DMS79 (cell line): ENCODE measurements at places on chromosomes 2 and 18.
A peak's percentile ranks its signal among the peaks of the same experiment; 100 is the strongest.

GRCh38 chr2:165281387-165281786 lies 42.2 kb downstream of the SCN2A start:
- no peak for DNase-seq

DNA sequence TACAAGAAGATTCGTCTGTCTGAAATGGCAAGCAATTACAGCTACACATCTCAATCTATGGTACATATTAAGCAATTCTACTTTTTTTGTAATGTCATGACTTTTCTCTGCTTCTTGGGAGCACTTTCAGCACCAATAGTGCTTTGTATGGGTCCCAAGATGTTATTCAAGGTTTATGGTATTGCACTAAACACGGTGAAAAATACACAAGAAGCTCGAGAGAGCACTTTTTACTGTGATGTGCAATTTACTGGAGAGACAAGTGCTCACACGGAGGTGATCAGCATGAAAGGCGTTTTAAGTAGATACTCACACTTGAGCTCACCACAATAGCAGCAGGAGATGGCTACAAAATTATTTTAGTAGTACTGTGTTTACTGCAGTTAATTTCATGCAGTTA lies 783.6 kb downstream of the CBLN2 start:
- DNase-seq: peak; percentile 79

GRCh38 chr18:50192995-50193795 lies 1.8 kb downstream of the MYO5B start:
- peak; percentile 5 for DNase-seq

GRCh38 chr2:207813221-207813916 lies 43.7 kb upstream of the FZD5 start:
- no peak for DNase-seq

GRCh38 chr2:3519255-3520205 lies at the start of gene ADI1:
Gene ADI1, minus strand, starts transcription at chr2:3519531. Its CDS starts 44 bp downstream, at chr2:3519487.
- peak; percentile 74 for DNase-seq

GRCh38 chr2:108139521-108139920 lies 100.2 kb upstream of the SULT1C3 start:
- no peak for DNase-seq

DNA sequence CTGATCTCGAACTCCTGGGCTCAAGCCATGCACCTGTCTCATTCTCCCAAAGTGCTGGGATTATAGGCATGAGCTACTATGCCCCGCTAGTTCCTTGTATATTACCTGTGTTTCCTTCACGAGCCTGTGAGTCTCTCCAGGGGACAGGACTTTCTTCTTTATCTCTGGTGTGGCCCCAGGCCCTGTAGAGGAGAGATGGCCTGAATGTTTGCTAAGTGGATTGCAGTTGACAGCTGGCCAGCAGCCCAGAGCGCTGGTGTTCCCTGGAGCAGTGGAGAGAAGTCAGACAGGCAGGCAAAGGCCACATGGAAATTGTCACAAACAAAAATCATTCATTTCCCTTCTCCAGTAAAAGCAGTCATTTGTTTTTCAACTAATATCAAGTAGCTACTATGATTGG lies 17.9 kb downstream of the LPIN1 start:
- peak; percentile 22 for DNase-seq

- peak; percentile 33 for DNase-seq
These were observed 56.8 kb upstream of the MSH2 start for GRCh38 chr2:47346107-47346506.

- peak; percentile 12 for DNase-seq
These were observed 823 bp downstream of the PARD3B start for GRCh38 chr2:204545861-204546735.

DNA sequence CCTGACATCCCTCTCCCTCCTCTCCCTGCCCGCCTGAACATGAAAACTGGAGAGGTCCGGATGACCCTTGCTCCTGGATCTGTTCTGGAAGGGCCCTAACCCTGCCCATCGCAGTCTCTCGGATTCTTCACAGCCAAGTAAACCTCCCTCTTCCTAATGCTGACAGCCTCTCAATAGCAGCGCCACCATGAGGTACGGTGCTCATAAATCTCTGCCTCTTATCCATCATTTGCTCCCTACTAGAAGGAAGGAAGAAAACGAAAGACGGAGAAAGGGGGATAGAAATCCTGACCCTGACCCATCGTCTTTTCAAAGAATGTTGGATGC lies 257.9 kb downstream of the BCL11A start:
- no peak for DNase-seq

GRCh38 chr2:197215748-197216360 lies 94.7 kb downstream of the ANKRD44 start:
- DNase-seq: no peak

- DNase-seq: peak; percentile 71
These were observed 267.5 kb downstream of the TGIF1 start for GRCh38 chr18:3717376-3718025.

GRCh38 chr2:65024149-65024829 lies 31.9 kb upstream of the CEP68 start:
- no peak for DNase-seq

DNA sequence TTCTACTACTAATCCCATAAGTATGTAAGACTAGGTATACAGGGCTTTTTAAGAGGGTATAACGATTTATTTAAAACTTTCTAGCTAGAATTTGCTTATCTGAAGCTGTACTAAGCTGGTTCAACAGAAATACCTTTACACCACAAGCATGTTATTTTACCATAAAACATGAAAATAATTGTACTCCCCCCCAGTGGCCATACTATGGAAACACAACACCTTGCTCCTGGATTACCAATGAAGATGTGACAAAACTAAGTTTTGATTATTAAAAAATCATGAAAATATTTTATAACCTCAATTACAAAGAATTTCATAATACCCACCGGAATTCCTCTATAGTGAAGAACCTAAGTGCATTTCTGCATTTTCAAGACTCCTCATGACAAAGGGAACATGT lies 27.3 kb downstream of the LPIN2 start:
- no peak for DNase-seq

DNA sequence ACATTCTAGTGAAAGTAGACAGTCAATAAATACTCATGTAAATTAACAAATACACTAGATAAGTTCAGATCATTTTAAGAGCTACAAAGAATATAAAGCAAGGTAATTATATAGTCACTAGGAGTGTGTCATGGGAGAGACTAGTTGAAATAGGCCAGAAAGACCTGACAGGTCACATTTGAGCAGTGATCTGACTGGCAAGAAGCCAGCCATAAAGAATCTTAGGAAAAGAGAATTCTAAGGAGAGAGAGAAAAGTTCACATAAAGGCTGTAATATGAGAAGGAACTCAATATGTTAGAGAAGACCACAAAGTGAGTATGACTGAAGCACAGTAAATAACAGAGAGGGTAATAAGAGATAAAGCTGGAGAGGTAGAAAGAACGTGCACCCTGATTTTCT lies 31.2 kb downstream of the VSNL1 start:
- DNase-seq: no peak

DNA sequence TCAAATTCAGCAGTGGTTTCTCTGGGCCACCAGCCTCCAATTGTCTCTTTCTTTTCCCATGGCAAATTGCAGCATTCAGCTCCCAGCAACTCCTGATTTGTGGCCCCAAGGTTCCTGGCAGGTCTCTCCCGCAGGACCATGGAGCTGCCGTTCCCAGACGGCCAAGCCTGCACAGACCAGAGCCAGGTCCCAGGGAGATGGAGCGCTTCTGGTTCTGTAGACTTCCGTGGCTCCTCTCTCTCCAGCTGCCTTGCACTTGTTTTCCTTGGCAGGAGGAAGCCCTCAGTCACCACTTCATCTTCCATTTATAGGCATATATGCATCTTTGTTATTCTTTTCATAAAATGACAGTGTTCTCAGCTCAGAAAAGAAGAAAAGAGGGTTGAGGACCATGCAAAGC lies 21.7 kb downstream of the TNP1 start:
- DNase-seq: no peak

- no peak for DNase-seq
These were observed 22.6 kb upstream of the SUCLG1 start for GRCh38 chr2:84481702-84482101.

DNA sequence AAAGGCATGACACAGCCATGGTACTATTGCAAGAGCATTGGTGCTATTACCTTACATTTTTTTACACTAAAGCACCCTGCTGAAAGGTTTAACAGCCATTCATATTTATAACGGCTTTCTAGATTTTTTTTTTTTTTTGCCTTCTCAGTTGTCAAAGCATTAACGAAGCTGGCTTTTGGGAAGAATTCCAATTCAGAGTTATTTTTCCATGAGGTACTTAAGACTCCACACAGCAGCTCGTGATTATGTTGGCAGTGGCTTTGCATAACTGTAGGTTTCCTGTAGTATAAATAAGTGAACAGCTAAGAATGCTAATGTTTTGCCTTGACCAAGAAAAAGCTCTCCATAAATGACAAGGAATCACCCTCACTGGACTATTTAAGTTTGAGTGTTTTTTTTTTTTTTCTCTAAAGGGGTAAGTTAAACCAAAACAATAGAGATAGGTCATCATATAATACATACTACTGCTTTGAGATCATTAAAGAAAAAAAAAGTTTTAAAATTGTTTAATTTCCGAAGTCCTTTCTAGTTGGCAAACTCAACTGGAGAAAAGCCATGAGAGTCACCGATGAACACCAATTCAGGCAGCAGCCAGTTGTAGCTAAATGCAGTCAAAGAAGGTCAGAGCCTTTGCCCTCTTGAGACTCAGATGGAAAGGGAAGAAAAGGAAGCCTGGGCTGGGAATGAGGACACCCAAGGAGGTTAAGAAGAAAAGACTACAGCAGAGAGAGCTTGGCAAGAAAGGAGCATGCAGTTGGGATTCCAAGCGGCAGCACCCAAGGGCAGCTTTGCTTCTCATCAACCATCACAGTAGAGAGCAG lies 187.4 kb upstream of the NCKAP5 start:
- no peak for DNase-seq

- DNase-seq: no peak
These were observed 29.7 kb downstream of the DNMT3A start for GRCh38 chr2:25311865-25312575.

DNA sequence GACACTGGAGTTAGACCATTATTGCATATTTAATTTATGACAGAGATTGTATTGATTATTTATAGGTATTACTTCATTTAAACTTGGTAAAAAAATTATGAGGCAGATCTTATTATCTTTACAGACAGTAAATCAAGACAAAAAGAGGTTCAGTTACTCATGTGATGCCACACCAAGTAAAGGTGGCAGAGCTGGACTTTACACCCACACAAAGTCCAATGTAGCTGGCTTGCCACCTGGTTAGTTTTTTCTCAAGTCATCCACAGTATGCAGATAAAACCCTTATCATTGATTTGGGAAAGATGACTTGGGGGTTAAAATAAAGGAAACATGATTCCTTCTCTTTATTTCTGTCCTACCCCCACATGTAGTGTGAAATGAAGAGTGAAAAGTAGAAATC lies 137.2 kb downstream of the CNTNAP5 start:
- no peak for DNase-seq

GRCh38 chr2:169714699-169715098 lies 18.9 kb upstream of the KLHL23 start:
- DNase-seq: no peak

DNA sequence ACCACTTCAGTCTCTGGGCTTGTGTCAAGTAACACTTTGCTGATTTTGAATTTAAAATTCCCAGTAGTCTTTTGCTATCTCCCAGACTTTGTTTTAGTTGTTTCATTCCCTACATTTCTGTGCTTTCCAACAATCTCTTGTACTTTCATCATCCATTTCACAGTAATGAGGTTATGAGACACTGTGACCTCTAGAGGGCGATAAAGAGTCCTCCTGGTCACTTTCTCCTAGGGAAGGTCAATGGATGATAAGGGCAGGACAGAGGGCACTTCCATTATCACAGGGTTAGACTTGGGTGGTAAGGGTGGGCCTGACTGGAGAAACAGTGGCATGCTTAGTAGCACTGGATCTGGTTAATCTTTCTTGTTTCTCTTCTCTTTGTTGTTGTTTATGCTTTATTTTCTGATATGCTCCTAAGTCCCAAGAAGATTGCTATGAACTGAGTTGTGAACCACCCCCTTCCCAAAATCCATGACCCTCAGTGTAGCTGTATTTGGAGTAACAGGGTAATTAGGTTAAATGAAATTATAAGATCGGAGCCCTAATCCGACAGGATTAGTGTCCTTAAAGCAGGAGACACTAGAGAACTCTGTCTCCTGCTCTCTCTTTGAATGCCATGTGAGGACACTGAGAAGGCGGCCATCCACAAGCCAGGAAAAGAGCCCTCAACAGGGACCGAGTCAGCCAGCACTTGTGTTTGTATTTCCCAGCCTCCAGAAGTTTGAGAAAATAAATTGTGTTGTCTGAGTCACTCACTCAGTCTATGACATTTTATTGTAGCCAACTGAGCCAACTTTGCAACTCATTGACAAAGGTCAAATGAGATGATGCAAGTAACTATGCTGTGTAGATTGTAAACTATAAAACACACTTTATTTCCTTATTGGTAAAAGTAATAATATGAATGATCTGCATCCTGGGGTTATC lies 779.2 kb downstream of the CNTNAP5 start:
- DNase-seq: no peak

DNA sequence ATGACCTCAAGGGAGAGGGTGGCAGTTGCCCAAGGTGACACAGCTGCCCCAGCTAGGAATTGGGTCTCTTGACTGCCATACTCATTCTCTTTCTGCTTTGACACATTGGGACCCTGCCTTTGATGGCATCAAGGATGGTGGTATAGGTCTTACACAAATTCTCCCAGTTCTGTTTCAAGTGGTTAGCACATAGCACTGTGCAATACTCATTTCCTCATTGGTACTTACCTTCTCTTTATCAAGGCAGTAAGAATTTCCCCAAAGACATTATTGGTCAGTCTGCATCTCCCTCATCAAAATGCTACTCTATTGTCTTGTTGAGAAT lies 35.9 kb upstream of the CCDC93 start:
- DNase-seq: no peak

- DNase-seq: peak; percentile 41
These were observed 107.7 kb downstream of the UGGT1 start for GRCh38 chr2:128198656-128199055.

DNA sequence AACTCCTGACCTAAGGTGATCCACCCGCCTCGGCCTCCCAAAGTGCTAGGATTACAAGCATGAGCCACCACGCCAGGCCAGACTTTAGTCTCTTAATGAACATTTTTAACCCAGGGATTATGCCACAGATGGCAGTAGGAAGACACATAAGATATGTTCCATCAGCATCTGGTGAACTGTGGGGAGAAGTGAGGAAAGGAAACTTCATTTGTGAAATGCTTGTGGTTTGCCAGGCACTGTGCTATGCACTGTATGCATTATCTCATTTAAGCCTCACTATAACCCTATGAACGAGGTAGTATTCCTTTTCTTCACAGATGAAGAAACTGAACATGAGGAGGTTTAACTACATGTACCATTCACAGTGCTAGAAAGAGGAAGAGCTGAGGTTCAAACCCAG lies 29.3 kb downstream of the PTRHD1 start:
- DNase-seq: no peak

DNA sequence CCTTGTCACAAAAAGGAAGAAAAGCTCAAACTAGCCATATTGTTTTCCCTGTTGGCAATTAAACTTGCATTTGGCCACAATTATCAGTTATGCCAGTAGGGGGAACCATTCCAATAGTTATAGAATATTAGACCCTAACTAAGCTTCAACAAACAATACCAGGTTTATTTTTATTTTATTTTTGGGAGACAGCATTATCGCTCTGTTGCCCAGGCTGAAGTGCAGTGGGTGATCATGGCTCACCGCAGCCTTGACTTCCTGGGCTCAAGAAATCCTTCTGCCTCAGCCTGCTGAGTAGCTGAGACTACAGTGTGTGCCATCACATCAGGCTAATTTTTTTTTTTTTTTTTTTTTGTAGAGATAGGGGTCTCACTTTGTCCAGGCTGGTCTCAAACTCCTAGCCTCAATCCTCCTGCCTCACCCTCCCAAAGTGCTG lies 102.1 kb downstream of the ATAD2B start:
- peak; percentile 17 for DNase-seq
